ENCODE measurements at places on chromosomes 6 and 20.

- no peak for DNase-seq
These were observed 79.6 kb downstream of the RSPH3 start for GRCh38 chr6:158920311-158920905.

GRCh38 chr20:57438552-57438951 lies 47.4 kb downstream of the RBM38 start:
- no peak for DNase-seq

- no peak for DNase-seq
These were observed 3.2 kb upstream of the KCNK15 start for GRCh38 chr20:44742304-44743079.

DNA sequence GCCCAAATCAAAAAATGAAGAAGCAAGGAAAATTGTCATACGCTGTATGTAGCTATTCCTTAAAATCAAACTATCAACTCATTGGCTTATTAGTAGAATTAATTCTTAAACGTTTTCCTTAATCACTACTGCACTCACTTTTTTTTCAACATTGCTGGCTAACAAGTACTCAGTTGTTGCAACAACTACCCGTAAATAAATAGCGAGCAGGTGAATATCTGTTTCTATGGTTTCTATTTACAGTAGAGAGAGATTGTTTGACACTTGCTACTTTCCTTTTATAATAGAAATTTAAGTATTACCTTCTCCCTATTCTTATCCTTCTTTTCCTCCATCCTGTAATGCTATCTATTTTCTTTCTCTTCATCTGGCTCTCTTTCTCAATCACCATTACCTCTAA lies 25.1 kb downstream of the FRK start:
- DNase-seq: no peak

DNA sequence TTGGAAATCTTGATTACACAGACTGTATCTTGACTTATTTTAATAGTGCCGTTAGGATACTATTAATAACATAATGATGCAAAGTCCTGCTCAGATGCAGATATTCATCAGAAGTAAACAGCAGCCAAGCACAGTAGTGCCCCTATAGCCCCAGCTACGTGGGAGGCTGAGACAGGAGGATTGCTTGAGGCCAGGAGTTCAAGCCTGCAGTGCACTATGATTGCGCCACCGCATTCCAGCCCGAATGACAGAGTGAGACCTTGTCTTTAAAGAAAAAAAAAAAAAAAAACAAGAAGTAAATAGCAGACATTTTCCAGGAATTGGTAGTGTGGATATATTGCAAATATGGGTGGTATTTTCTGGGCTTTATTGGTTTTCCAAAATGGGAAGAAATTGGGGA lies 61.8 kb downstream of the TULP4 start:
- no peak for DNase-seq

DNA sequence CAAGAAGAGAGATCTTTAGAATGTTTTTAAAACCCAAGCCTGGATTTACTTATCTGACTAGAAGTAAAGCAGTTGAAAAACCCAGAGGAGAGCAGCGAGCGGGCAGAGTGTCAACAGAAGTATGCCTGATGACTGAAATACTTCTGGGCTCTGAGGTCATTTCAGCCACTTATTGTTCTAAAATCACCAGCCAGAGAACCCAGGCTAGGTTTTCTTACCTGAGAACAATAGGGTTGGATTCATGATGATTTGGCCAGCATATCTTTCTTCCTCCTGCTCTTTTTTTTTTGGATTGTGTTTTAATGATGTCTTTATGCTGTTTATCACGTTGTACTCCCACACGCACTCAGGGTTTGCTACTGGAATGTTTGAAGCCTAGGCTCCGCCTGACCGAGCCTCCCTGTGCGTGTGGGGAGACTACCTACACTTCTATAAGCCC lies 63.0 kb upstream of the KIF25 start:
- no peak for DNase-seq

DNA sequence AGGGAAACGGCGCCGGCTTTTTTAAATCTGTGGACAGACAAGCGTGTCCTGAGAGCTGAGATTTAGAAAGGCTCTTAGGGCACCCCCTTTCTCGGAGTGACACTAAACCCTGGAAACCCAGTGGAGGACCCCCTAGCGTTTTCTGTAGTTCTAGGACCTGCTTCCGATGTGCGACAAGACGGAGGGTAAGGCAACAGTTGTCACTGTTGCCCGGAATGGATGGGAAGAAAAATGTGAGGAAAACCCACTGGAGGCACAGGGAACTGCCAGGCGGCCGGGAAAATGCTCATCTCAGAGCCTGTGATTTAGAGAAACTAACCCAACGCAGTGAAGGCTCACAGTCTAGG lies 551 bp upstream of the ATP5F1E start:
- no peak for DNase-seq

GRCh38 chr6:30091577-30092381 lies 16.2 kb upstream of the RNF39 start:
- no peak for DNase-seq

- DNase-seq: no peak
These were observed 134.0 kb downstream of the QRSL1 start for GRCh38 chr6:106763361-106763760.

DNA sequence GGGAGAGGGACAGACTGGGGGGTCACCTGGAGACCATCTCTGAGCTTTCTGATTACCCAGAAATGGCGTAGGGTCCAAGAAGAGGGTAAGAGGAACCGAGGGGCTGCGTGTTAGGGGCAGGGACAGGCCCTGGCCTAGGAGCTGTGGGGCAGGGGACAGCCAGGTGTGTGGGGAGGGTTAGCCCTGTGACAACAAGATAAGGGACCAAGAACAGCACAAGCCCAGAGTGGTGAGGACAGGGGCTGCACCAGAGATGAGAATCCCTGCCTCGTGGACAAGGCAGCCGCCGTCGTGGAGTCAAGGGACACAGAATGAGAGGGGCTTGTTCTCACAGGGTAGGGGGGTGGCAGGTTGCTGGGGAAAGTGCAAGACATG lies 449 bp upstream of the AVP start:
- DNase-seq: no peak

DNA sequence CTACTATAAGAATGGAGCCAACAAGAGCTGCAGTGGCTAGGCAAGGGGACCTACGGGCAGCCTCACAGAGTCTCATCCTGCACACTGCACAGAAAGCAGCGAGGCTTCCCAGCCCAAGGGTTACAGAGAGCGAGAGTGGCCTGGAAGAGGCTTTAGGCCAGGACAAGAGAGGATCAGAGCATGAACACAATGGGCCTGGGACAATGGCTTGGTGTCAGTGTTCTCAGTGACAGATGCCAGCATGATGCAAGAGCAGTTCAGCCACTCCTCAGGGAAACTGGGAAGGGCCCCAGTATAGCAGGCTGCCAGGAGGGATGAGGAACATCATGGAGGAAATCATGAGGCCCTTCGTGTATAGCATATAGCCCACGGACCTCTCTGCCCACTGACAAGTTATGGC lies 108.0 kb downstream of the NUS1 start:
- DNase-seq: no peak

Data from esophagus squamous epithelium (tissue), 5 donors.